Upper lobe of left lung (tissue), 6 donors: ENCODE measurements at places on chromosomes 6 and 20. TPM values are rescaled to one million over a fixed set of nuclear protein-coding genes. Genes with fewer than 3 reads are reported as not detected.

The ZC2HC1B gene
- not detected for total RNA-seq

The EPB41L1 gene
- 88.3 TPM for total RNA-seq

The EEF1E1 gene
- 59.9 TPM for total RNA-seq

The RIPPLY2 gene
- not detected for total RNA-seq

The AURKA gene
- 3.3 TPM for total RNA-seq

The VARS1 gene
- 21.2 TPM for total RNA-seq

The ROS1 gene
- total RNA-seq: 190 TPM

DNA sequence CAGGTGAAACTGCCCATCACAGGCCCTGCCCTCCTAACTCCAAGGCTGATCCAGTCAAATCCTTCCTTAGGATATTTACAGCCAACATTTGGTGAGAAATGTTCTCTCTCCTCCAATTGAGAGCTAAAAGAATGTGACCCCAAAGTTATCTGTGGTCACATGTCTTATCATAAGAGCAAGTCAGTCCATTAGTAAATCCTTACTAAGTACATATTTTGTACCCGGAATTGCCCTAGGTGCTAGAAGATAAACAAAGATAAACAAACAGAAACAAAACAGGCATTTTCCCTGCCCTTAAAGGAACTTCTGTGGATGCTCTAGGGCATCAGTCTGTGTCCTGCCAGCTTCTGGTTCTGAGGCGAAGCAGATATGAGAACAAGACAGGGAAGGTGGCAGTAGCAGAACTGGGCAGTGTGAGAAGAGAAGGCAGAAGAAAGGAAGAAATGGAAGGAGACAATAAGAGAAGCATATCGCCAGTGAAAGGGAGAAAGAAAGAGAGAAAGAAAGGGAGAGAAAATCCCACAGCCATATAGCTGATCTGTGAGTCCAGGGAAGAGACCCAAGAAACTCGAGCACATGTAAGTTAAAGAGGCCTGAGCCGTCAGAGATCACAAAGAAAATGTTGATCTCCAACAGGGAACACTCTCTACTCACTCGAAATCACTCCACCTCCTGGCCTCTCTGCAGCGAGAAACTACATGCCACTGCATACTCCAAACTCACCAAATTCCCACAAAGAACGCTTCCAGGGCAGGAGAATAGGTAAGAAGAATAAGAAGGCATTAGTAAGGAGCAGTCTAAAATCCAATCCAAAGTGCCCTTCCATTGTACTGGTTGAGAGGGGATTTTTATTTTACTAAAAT lies 41.7 kb downstream of the CDK5RAP1 start:
- no peak for DNase-seq
- H3K27ac ChIP-seq: no peak overlapping the region
- H3K27me3 ChIP-seq: no peaks in the 10 kb centered on the region
- H3K4me1 ChIP-seq: no peaks in the 10 kb centered on the region

GRCh38 chr6:113690281-113691259 lies 166.6 kb upstream of the MARCKS start:
- no peak overlapping the region for H3K4me3 ChIP-seq
- H3K4me1 ChIP-seq: peaks cover 3% of the 10 kb centered on the region
- H3K36me3 ChIP-seq: no peaks in the 10 kb centered on the region
- no peak overlapping the region for H3K27ac ChIP-seq
- H3K27me3 ChIP-seq: no peaks in the 10 kb centered on the region

DNA sequence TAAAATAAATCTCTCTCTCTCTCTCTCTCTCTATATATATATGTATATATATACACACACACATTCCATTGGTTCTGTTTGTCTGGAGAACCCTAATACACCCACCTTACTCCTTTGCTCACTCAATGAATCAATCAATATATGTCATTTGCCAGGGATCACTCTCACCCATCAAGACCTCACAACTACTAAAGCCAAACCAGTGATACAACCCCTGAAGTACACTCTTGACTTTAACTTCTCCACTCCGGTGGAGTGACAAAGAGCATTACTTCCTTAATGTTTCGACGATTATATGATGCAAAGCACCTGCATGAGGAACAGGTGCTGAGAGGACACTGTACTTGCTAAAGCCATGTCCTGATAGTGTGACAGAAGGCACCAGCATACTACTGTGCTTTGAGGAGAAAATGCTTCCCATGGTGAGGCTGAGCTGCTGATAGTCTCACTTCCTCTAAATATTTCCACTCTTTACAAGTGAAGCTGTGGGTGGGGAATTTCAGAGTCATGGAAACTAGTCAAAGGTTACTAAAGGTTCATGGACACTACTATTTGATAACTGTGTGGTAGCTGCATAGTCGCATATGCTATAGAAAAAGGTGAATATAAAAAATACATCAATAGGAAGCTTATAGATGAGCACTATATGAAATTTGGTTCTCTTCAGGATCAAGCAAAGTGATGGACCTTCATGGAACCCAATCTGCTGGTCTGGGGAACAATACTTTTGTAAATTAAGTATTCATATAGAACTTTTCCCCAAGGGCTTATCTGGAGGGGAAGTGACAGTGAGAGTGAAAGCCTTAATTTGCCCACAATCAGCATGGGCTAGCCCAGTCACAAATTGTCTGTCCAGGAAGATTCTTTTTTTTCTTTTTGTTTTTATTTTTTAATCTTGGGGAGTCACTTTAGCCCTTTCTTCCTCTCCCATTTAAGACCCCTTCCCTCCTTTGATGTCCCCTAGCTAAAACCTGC lies 141.9 kb upstream of the NEDD9 start:
- no peaks in the 10 kb centered on the region for H3K36me3 ChIP-seq
- no peak overlapping the region for H3K4me3 ChIP-seq
- no peaks in the 10 kb centered on the region for H3K27me3 ChIP-seq
- DNase-seq: no peak

DNA sequence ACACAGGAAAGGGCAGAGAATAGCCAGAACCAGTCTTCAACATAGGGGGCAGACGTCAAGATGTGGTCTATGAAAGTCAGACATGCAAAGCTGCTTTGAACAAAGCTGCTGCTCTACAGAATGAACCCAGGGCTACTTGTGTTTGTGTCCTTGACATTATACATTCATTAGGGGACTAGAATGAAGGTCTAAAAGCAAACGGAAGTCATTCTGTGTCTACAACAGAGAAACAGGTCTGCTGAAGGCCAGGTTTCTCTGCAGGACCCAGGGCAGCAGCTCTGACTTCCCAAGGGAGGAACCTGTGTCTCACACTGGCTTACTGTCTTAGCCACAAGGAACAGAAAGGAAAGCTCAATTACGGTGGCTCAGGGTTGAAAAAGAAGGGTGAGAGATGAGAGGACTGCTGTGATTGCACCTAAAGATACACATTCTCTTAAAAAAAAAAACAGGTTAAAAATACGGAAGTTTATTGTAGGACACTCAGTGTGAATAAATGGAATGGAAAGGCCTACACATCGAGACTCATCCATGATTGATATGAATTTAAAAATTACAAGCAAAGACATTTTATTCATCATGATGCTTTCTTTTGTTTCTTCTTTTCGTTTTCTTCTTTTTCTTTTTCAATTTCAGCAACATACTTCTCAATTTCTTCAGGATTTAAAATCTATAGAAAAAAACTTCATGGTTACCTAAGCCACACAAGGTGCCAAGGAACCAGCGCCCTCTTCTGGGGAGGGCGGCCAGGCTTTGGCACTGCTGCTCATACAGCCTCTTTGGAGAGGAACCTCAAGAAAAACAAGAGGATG lies 6.7 kb downstream of the PSMA7 start:
- no peak overlapping the region for H3K27ac ChIP-seq
- peaks cover 44% of the 10 kb centered on the region for H3K4me1 ChIP-seq
- peak; percentile 65 for DNase-seq
- no peak overlapping the region for H3K4me3 ChIP-seq

DNA sequence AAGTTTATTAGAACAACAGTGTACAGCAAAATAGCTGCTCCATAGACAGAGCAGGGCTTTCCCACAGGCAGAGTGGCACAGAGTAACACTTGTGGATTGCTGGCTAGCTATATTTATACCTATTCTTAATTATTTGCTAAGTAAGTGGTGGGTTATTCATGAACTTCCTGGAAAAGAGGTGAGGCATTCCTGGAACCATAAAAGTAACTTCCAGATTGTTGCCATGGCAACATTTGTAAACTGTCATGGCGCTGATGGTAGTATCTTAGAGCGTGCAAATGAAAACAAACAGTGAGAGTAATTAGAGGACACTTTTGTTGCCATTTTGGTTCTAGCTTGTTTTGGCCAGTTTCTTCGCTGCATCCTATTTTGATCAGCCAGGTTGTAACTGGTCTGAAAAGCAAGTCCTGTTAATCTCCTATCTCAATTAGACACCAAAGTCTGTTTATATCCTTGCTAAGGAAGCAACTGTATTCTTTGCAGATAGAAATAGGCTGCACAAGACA lies 23.9 kb downstream of the DEFB114 start:
- H3K27ac ChIP-seq: no peak overlapping the region
- H3K4me3 ChIP-seq: no peak overlapping the region
- H3K27me3 ChIP-seq: no peaks in the 10 kb centered on the region
- H3K36me3 ChIP-seq: no peaks in the 10 kb centered on the region

DNA sequence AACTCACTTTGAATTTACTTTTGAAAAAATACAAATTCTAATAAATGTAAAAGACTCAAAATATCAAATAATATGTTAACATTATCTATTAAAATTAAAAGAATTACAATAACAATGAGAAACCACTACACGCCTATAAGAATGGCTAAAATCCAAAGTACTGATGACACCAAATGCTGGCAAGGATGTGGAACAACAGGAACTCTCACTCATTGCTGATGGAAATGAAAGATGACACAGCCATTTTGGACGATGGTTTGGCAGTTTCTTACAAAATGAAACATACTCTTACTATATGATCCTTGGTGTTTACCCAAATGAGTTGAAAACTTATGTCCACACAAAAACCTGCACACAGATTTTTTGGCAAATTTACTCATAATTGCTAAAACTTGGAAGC lies 15.6 kb upstream of the STX11 start:
- no peak for DNase-seq
- H3K36me3 ChIP-seq: no peaks in the 10 kb centered on the region

- no peak overlapping the region for H3K27ac ChIP-seq
- no peaks in the 10 kb centered on the region for H3K36me3 ChIP-seq
- no peaks in the 10 kb centered on the region for H3K27me3 ChIP-seq
- peaks cover 3% of the 10 kb centered on the region for H3K4me1 ChIP-seq
Observed at GRCh38 chr6:43263314-43264178, 20.3 kb downstream of the TTBK1 start.

DNA sequence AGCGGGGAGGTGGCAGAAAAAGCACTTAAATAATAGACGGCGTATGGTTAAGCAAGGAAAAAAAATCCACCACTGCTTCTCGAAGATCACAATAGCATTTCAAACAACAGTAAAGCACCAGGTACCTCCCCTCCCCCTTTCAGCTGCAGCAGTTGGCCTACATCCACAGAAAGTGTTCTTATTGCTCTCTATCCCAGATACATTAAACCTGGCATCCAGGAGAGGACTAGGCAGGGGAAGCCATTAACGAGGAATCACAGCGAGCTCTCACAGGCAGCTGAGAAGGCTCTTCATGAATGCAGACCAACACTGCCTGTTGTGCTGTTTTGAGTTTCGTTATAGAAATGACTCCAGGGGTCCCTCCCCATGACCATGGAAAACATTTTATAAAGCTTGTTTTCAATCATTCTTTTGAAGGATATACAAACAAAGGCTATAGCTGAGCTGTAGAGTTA lies 11.8 kb downstream of the FYN start:
- H3K27ac ChIP-seq: no peak overlapping the region
- no peak for DNase-seq
- H3K36me3 ChIP-seq: no peaks in the 10 kb centered on the region
- no peak overlapping the region for H3K4me3 ChIP-seq

GRCh38 chr20:3681931-3682781 lies at the start of gene ADAM33:
Gene ADAM33 (minus strand): TSS chr20:3682010. CDS start chr20:3682004, 6 bp downstream.
- peak; percentile 89 for DNase-seq
- no peaks in the 10 kb centered on the region for H3K36me3 ChIP-seq
- peak within 1 kb of the TSS; percentile 34 for H3K4me3 ChIP-seq
- H3K4me1 ChIP-seq: peaks cover 18% of the 10 kb centered on the region
- peak within 1 kb of the TSS; percentile 72 for H3K27ac ChIP-seq
- H3K27me3 ChIP-seq: peaks cover 15% of the 10 kb centered on the region

GRCh38 chr6:30818391-30818841 lies 65.9 kb upstream of the DDR1 start:
- H3K27ac ChIP-seq: peak overlapping the region; percentile 57
- H3K27me3 ChIP-seq: no peaks in the 10 kb centered on the region
- H3K36me3 ChIP-seq: no peaks in the 10 kb centered on the region
- DNase-seq: no peak
- peaks cover 35% of the 10 kb centered on the region for H3K4me1 ChIP-seq
- no peak overlapping the region for H3K4me3 ChIP-seq

- H3K4me3 ChIP-seq: no peak overlapping the region
- no peak for DNase-seq
- no peaks in the 10 kb centered on the region for H3K27me3 ChIP-seq
- no peaks in the 10 kb centered on the region for H3K36me3 ChIP-seq
- H3K27ac ChIP-seq: no peak overlapping the region
Observed at GRCh38 chr6:111154981-111155380, 67.7 kb downstream of the SLC16A10 start.

GRCh38 chr6:46949632-46950280 lies 28.0 kb upstream of the ADGRF5 start:
- H3K36me3 ChIP-seq: no peaks in the 10 kb centered on the region
- peak; percentile 88 for DNase-seq
- H3K4me1 ChIP-seq: peaks cover 47% of the 10 kb centered on the region
- no peak overlapping the region for H3K4me3 ChIP-seq
- no peaks in the 10 kb centered on the region for H3K27me3 ChIP-seq
- peak overlapping the region; percentile 81 for H3K27ac ChIP-seq

GRCh38 chr6:152236370-152237097 lies 400.6 kb downstream of the SYNE1 start:
- no peaks in the 10 kb centered on the region for H3K27me3 ChIP-seq
- peaks cover 7% of the 10 kb centered on the region for H3K4me1 ChIP-seq
- no peak overlapping the region for H3K4me3 ChIP-seq
- peaks cover 53% of the 10 kb centered on the region for H3K36me3 ChIP-seq
- no peak overlapping the region for H3K27ac ChIP-seq
